Stimulated activated CD8-positive, alpha-beta memory T cell treated with anti-CD3 and anti-CD28 coated beads, Interleukin-15, amount 100 ng/mL, for 24 hours (primary cell): ENCODE measurements at places on chromosomes 6 and 20.

DNA sequence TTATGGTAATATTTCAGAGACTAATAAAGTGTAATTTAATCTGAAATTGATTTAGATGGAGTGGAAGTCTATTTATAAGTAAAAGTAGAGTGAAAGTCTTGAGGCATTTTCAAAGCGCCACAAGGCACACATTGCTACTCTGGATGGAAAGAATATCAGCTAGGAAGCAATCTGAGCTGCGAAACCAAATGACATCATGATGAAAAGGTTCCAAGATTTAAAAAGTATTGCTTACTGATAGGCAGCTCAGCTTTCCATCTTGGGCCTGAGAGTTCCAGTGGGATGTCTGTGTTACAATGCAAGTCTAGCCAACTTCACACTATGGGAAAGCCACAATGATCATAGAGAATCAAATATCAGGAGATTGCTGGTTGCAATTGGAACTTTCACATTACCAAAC, 126.9 kb upstream of the VGLL2 start:
- DNase-seq, result no peak

DNA sequence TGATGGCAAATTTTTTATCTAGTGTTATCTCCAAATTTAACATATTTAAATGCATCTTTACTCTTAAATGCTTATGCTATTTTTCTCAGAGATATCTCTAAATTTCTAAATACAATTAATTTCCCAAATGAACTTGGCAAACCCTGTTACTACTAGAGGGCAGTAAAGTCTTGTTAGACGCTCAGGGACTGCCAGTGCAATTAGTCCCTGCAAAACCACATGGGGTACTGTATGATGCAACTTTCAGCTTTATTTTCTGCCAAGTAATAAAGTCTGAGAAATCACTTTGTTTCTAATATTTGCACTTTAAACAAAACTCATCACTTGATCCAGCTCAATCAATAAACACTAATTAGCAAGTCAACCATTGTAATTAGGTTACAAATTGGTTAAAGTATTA, 76.0 kb upstream of the ADGRB3 start:
- DNase-seq, result no peak

DNA sequence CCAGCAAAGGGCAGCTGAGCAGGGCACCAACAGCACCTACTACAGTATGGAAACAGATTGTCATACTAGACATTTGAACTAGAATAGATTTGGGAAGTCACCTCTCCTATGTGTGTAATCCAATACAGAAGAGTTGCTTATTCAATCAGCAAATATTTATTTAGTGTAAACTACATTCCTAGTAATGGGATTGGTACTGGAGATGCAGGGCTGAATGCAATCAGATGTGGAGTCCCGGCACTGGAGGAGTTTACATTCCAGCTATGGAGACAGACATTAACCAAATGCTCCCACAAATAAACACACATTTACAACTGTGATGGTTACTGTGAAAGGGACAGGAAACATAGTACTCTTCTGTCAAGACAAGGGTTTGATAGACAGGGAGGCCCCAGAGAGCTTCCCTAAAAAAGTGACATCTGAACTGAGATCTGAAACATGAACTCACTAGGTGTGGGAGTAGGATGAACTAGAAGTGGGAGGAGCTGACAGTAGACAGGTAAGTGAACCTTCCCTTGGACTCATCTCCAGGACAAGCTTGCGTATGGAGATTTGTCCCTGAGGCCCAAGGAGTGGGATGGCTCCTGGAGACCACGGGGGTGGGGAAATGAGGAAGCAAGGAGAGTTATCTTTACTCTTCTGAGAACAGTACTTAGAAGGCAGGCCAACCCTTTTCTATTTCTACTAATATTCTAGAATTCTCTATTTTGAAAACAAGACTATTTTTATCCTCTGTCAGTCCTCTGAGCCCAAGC, 420.5 kb downstream of the MAFB start:
- DNase-seq, result no peak

- DNase-seq, result peak; percentile 66
Measured at GRCh38 chr20:63495741-63496595, 2.9 kb downstream of the EEF1A2 start.

DNA sequence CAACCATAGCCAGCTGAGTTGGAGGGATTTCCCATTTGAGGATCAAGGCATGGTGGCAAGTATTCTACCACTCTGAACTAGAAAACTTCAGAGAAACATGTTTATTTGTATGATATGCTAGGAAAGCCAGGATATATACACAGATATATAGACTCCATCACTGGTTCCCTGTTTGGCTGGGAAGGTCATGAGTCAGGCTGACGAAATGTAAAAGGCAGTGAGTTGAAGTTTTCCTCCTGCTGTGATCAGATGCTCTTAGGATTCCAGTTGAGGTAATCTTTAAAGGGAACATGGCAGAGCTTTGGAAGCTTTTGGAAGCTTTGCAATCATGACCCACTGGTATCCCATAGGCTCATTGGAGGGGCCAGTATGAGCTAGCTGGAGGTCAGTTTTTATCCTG, 1369.1 kb downstream of the EPHA7 start:
- DNase-seq, result no peak

GRCh38 chr20:32918296-32918695, 59.6 kb downstream of the EFCAB8 start:
- DNase-seq, result no peak

GRCh38 chr6:89310929-89311328, 4.2 kb downstream of the GABRR2 start:
- DNase-seq, result no peak

GRCh38 chr6:115986026-115986425, 74.7 kb downstream of the FRK start:
- no peak for DNase-seq

- no peak for DNase-seq
Measured at GRCh38 chr20:9699181-9699580, 139.7 kb downstream of the PAK5 start.

DNA sequence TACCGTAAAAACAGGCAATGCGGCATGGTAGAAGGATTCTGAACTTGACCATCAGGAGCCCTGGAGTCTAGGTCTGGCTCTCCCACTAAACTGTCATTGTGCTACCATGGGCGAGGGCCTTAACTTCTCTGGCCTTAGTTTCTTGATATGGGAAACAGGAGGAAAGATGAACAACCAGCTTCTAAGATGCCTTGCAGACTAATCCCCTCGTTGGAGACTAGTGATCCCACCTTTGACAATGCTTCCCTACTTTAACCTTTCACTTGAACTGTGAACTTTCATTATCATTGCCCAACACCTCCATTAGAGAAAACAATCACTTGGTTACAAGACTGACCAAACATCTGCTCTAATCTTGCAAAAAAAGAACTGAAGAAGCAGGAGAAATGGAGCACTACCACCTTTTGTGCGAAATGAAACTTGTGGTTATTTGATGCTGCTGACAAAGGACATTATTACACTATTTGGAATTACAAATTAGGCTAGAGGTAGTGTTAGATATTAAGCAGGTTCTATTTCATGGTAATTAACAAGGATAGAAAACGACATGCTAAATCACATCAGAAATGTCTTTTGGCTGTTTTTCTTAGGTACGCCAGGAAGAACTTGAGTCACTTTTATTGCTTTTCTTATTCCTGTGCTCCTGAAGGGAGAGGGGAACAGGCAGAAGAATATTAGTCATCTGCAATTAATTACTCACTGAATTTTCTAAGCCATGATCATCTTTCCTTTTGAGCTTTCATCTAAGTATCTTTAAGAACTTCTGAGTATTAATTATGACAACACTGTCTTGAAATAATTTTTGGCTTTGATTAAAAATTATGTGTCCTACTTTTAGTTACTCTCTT, 39.1 kb upstream of the ARHGAP18 start:
- no peak for DNase-seq

GRCh38 chr6:14451594-14452374, 334.2 kb downstream of the CD83 start:
- DNase-seq, result no peak

GRCh38 chr6:100343316-100344077, 121.2 kb downstream of the SIM1 start:
- no peak for DNase-seq

- DNase-seq, result no peak
Measured at GRCh38 chr6:37638414-37639341, 59.0 kb downstream of the MDGA1 start.

DNA sequence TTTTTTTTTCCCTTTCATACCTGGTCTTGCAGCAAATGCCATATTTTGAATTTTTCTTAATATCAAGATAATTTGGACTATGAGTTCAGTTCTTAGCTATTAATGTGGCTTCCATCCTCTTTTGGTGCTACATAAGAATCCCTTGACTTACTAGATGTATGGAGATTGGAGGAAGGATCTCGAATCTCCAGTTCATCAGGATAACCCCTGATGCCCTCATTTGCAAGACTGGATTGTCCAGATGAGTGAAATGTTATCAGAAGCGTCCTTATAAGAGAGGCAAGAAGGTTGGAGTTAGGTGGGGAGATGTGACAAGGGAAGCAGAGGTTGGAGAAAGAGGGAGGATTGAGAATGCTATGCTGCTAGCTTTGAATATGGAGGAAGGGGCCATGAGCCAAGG, 499.6 kb upstream of the SYNCRIP start:
- DNase-seq, result no peak

GRCh38 chr6:34578445-34579262, 22.5 kb upstream of the SPDEF start:
- no peak for DNase-seq

- no peak for DNase-seq
Measured at GRCh38 chr20:63264519-63264918, 8.1 kb upstream of the ARFGAP1 start.

GRCh38 chr6:152170702-152171667, 363.5 kb downstream of the ESR1 start:
- DNase-seq, result no peak

DNA sequence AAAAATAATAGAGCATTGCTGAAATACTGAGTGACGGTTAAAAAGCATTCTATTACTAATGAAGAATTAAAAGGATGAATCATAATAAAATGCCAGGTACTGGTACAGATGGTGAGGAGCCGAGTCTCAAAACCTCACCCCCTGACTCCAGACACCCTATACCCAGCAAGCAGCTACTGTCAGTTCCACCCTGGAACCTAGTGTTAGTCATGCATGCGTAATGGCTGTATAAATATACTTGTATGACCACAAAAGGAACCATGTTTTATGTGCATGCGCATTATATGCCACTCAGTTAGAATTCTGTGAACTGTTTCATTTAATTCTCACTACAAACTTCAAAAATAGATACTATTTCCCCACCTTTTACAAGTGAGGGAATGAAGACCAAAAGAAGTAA, 568.7 kb upstream of the RNF217 start:
- DNase-seq, result no peak

GRCh38 chr6:79384845-79385244, 150.4 kb upstream of the HMGN3 start:
- DNase-seq, result no peak

DNA sequence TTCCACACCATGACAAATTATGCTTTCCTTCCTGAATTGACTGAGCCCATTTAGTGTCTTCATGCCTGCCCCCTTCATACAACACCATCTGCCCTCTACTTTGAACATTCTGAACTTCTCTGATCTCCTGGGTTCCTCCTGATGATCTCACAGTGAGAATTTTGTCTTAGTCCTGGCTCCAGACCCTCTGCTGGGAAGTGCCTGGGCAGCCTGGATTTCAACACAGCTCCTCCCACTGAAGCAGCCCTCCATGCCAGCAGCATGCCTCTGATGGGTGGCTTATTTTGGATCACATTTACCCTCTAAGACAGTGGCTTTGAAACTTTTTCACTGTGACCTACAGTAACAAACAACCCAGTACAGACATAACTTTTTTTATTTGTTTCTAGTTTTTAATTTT, 41.5 kb downstream of the DSE start:
- DNase-seq, result no peak

DNA sequence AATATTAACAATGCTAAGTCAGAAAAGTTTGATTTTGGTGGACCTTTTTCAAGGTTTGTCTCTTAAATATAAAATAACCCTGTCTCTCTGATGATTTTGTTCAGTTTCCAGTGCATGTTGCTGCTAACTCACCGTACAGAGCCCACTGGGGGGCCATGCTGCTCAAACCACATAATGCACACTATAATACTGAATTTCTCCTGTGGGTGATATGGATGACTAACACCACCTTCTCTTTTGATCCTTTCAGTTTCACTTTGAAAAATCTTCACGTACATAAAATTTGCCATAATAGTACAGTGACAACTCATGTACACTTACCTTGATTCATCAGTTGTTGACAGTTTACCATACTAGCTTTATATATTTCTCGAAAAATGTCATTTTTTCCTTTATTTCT, 506.6 kb upstream of the MAN1A1 start:
- DNase-seq, result no peak

- no peak for DNase-seq
Measured at GRCh38 chr6:65289491-65289890, 417.5 kb downstream of the EYS start.

- DNase-seq, result no peak
Measured at GRCh38 chr6:107822176-107823046, 1.7 kb downstream of the SCML4 start.

GRCh38 chr20:62711703-62712101, 3.1 kb downstream of the NTSR1 start:
- no peak for DNase-seq

- no peak for DNase-seq
Measured at GRCh38 chr20:11158146-11158545, 484.3 kb upstream of the JAG1 start.

- no peak for DNase-seq
Measured at GRCh38 chr6:1057490-1058135, 254.3 kb upstream of the FOXQ1 start.

- DNase-seq, result no peak
Measured at GRCh38 chr20:56540415-56540814, 7.4 kb downstream of the FAM209B start.

DNA sequence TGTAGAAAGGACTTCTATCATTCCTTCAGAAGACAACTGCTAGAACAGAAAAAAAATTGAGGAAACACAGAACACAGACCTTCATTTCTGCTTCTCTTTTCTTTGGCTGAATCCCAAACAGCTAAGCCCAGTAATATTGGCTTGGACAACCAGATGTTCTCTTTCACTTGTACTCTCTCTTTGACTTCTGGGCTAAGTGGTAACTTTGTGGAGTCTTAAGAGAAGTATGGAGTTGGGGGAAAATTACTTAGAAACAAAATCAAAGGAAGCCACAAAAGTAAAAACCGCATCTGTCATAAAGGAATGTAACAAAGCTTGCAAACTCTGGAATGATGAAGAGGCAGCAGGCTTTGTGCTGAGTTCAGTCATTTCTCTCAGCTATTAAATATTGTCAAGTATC, 587.5 kb downstream of the CBLN4 start:
- no peak for DNase-seq

- no peak for DNase-seq
Measured at GRCh38 chr20:41011551-41012067, 17.0 kb upstream of the TOP1 start.

DNA sequence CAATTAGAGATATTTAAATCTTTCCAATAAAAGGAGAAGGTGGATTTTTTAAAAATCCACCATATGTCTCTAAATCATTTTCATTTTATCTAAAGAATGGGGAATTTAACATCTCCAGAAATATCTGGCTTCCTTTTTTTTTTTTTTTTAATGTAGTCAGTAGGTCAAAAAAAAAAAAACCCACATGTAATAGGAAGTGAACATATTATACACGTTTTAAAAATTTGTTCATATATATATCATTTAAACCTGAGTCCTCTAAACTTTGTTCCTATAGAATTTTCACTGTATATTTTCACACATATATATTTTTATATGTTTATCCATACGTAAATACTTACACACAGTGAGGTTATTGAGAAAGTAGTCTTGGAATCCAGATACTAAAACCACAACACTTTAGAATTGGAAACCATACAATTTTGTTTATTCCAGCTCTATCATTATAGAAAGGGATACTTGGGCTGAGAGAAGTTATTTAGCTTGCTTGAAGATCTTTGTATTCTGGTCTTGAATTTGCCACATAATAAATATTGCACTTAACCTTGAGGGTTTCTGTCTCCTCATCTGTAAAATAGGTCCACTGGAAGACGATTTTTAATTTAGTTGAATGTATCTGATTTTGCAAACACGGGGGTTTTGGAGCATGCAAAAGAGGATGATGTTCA, 62.1 kb upstream of the ZNF217 start:
- DNase-seq, result no peak
